ENCODE measurements at places on chromosomes 5 and 9.

GRCh38 chr5:172005708-172006320, 624 bp downstream of the FBXW11 start:
- H3K27ac ChIP-seq = peak overlapping the region; percentile 99
- H3K4me3 ChIP-seq = peak overlapping the region; percentile 99
- no peaks in the 10 kb centered on the region for H3K27me3 ChIP-seq
- H3K36me3 ChIP-seq = peaks cover 11% of the 10 kb centered on the region
- peak; percentile 17 for DNase-seq

DNA sequence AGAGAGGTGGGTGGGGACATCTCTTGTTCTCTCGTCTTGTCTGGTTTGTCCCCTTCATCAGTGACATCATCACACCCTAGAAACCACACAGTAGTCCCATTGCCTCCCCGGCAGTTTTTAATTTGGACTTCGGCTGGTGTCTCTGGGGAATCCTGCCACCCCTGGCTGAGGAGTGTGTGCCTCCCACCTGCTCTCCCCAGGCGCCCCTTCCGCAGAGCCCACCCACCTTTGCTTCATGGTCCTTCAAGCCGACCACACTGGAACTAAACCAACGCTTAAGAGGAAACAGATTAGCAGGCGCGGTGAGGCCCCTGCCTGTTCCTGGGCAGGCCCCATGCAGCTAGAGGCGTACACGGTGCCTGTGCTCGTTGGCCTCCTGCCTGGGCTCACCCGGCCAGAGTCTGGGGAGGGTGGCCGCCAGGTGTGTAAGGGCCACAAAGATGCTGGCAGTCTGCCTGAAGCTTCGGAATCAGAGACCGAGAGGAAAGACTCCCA, 107.6 kb upstream of the SPRY4 start:
- peak; percentile 29 for DNase-seq
- H3K4me1 ChIP-seq = peaks cover 28% of the 10 kb centered on the region
- peaks cover 2% of the 10 kb centered on the region for H3K36me3 ChIP-seq
- no peaks in the 10 kb centered on the region for H3K27me3 ChIP-seq

DNA sequence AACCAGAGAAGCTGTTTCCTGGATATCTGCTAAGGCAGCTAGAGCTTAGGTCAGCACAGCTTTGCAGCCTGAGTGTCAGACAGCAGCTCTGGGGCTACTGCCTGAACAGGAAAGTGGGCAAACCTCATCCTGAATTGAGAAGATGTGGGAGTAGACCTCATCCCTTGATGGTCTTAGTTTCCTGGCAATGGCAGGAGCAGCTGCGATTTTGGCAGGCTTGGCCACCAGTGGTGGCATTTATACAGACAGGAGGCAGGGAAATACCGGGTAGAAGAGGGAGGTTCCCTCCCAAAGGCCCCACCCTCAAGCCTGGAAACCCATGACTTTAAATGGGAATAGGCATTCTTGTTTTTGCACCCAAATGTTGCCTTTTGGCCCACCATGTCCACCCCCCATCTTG, 69.7 kb downstream of the LIX1 start:
- H3K4me1 ChIP-seq = no peaks in the 10 kb centered on the region
- no peak for DNase-seq
- no peak overlapping the region for H3K4me3 ChIP-seq
- no peak overlapping the region for H3K27ac ChIP-seq

- peak; percentile 68 for DNase-seq
- H3K27me3 ChIP-seq = no peaks in the 10 kb centered on the region
- peaks cover 7% of the 10 kb centered on the region for H3K4me1 ChIP-seq
- peaks cover 3% of the 10 kb centered on the region for H3K36me3 ChIP-seq
Measured at GRCh38 chr5:54905942-54906537, 79.4 kb downstream of the ESM1 start.

DNA sequence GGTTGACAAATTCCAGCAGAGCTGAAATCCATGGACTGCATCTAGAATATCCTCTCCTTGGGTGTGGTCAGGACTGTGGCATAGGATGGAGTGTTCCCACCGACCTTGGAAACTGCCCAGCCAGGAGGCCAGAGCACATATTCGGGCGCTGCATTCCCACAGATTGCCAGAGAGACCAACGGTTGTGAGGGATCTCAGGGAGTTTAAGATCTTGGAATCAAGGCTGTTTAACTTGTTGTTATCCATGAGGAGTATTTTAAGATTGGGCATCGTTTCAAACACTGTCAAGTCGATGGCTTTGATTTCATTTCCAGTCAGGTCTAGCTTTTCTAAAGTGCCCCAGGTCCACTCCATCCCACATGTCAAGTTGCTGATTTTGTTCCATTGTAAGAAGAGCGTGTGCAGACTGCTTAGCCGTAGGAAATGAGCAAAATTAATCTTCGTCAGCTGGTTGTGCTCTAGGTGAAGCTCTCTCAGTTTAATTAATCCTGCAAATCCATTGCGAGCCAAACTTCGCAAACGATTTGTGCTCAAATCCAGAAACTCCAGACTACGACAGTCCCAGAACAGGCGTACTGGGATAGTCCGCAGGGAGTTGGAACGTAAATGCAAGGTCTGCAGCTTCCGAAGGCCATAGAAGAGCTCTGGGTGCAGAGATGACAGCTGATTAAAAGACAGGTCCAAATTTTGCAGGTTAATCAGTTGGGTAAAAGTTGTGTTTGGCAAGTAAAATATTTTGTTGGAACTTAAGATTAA, 1.5 kb downstream of the LRRTM2 start:
- H3K27ac ChIP-seq = no peak overlapping the region
- no peaks in the 10 kb centered on the region for H3K27me3 ChIP-seq
- peaks cover 4% of the 10 kb centered on the region for H3K4me1 ChIP-seq
- H3K4me3 ChIP-seq = no peak overlapping the region
- no peak for DNase-seq

DNA sequence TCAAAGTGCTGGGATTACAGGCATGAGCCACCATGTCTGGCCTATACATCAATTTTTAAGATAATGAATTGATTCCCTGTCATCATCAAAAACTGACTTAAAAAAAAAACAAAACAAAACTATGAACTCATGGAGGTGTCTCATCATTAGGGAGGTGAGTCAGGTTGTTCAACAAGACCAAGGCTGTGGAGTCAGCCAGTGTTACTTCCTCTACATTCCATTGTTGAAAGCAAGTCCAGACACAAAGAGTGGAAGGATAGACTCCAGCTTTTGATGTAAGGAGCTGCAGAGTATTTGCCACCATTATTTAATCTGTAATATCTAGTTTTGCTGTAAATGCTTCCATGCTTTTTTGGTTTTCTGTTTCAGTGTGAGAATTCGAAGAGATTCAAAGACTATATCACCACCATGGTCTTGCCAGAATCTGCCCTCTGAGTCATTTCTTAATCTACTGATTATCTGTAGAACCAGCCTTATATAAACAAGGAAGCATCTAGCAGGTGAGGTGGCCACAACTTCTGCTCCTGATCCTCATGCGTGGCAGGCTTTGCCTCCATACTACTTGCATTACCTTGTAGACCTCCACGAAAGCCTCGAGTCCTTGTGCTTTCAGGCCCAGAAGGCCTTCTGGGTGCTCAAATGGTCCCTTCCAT, 156.1 kb downstream of the FGF1 start:
- H3K36me3 ChIP-seq = no peaks in the 10 kb centered on the region
- peaks cover 12% of the 10 kb centered on the region for H3K27me3 ChIP-seq
- no peak overlapping the region for H3K27ac ChIP-seq

DNA sequence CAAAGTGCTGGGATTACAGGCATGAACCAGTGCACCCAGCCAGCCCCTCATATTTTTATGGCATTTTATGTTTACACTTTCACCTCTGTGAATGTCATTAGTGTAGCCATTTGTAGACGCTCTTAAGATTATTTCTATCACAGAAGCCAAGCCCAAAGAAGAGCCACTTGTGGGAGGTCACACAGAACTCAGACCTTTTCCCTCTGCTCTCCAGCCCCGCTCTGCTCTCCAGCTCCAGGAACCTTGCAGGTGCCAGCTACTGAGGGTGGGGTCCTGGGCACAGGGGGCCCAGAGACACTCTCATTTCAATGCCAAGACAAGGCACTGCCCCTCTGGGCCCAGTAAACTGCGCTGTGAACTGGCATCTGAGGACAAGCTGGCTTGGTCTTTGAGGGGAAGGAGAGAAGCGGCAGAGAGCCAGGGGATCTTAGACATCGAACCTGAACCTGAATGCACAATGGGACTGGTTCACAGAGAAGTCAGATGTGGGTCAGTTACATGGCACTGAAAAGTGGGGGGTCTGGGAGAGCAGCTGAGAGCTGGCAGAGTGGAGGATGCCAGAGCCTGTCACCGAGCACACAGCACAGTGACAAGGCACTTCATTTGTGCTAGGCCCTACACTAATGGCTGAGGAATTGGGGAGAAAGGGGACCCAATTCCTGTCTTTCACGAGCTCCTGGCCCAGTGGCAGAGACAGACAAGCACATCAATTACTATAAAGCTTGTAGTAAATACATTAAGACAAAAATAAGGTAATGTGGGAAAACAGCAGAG, 16.7 kb downstream of the ANXA6 start:
- H3K4me1 ChIP-seq = peaks cover 84% of the 10 kb centered on the region
- H3K4me3 ChIP-seq = peak overlapping the region; percentile 84
- H3K27ac ChIP-seq = peak overlapping the region; percentile 90
- no peak for DNase-seq
- no peaks in the 10 kb centered on the region for H3K27me3 ChIP-seq

DNA sequence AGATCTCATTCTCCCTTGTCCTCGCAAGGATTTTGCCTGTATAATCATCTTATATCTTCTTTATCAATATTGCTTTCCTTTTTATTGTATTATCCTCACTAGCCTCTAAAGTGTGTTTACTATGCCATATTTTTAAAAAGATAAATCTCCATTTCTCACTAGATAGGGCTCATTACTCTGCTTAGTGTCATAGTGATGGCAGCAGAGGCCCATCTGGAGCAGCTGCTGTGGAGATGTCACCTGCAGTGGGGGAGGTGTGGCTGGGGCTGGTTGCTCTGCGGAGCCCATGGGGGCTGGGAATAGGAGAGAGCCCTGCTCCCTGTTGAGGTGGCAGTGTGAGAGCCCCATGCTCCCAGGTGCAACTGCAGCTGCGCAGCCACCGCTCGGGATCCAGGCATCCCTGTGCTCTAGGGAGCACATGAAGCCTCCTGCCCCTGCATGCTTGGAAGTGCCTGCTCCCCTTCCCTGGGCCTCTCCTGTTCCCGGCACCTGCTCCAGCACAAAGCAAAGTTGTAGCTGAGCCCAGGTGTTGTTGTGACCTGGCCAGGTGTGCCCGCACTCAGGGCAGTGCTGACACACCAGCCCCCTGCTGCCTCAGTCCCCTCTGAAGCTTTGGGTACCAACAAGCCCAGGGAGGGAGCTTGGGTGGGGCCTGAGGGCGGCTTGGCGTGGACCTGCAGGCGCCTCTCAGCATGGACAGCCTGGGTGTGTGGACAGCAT, 144.6 kb upstream of the MRPS30 start:
- DNase-seq = no peak
- H3K27me3 ChIP-seq = no peaks in the 10 kb centered on the region
- H3K4me1 ChIP-seq = no peaks in the 10 kb centered on the region
- no peaks in the 10 kb centered on the region for H3K36me3 ChIP-seq
- no peak overlapping the region for H3K4me3 ChIP-seq

- H3K36me3 ChIP-seq = peaks cover 3% of the 10 kb centered on the region
- no peak overlapping the region for H3K27ac ChIP-seq
- DNase-seq = no peak
Measured at GRCh38 chr9:95696701-95697100, 178.8 kb upstream of the ERCC6L2 start.

DNA sequence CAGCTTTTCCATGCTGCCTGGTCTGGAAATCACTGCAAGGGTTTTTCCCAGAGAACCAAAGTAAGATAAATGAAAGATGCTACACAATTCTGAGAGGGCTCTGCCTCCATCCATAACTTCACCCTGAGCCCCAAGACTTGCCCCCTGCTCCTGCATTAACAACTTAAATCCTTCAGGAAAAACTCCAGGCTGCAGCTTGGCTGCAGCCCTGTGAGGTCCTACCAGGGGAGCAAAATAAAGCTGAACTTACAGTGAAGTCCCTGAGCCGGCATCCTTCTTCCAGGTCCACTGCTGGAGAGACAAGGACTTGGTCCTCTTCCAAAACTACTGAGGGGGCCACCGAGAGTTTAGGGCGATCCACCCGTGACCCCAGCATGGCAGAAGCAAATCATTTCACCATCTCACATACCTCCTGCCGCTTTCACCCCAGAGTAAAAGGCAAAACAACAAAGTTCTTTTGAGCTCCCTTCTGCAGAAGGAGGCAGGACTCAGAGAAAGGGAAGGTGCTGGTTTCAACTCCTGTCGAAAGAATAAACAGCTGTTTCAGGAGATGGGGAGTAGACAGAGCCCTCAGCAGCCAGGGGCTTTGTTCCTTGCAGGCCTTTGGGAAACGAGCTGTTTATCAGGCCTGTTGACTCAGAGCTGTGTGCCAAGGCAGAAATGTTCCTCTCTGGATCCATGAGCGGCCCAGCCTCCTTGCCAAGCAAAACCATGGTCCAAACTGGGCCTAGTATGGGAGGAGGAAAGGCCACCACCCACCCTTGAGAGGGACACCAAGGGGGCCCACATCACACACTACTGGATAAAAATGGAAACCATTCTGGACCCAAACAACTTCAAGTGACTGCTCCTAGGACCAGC, 20.6 kb downstream of the GGTA1 start:
- no peak for DNase-seq
- H3K4me3 ChIP-seq = no peak overlapping the region
- no peaks in the 10 kb centered on the region for H3K4me1 ChIP-seq
- H3K36me3 ChIP-seq = no peaks in the 10 kb centered on the region
- peaks cover 18% of the 10 kb centered on the region for H3K27me3 ChIP-seq
- no peak overlapping the region for H3K27ac ChIP-seq

GRCh38 chr5:77163453-77163852, 47.0 kb upstream of the PDE8B start:
- H3K4me1 ChIP-seq = no peaks in the 10 kb centered on the region
- H3K36me3 ChIP-seq = no peaks in the 10 kb centered on the region
- no peak overlapping the region for H3K27ac ChIP-seq

DNA sequence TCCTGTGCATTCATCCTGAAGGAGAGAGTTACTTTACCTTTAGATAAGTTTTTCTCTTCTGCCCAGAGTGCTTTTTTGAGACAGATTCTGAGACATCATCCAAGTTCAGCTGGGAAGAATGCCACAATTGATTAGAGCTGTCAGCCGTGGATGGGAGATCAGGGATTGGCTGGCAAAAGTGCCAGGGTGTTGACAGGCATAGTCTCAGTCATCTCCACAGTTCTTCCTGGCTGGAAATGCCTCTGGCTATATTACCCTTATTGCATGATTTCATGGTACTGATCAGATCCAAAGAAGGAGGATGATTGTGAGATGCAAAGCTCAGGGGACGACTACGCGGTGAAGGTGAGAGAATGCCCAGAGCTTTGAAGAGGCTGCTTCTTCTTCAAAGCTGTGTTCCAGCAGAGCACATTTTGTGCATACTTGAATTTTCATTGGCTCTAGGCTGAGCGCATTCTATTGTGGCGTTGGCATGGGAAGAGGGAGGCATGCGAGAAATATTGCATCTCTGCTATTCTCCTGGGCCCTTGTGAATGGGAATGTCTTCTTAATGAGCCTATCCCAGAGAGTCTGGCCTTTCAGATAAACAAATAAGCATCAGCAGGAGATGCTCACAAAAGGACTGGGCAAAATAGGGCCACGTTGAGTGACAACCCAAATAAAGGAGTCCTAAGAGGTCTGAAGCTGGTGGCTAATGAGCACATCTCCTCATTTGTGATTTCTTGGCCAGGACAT, 82.1 kb downstream of the GRIA1 start:
- no peak overlapping the region for H3K27ac ChIP-seq
- H3K27me3 ChIP-seq = no peaks in the 10 kb centered on the region

GRCh38 chr9:14327036-14327435, 13.1 kb upstream of the NFIB start:
- H3K36me3 ChIP-seq = peaks cover 7% of the 10 kb centered on the region
- no peak overlapping the region for H3K27ac ChIP-seq

GRCh38 chr5:172533058-172533398, 78.7 kb upstream of the SH3PXD2B start:
- H3K27me3 ChIP-seq = peaks cover 22% of the 10 kb centered on the region
- DNase-seq = no peak
- H3K36me3 ChIP-seq = no peaks in the 10 kb centered on the region
- peaks cover 8% of the 10 kb centered on the region for H3K4me1 ChIP-seq
- no peak overlapping the region for H3K4me3 ChIP-seq

Data from effector memory CD8-positive, alpha-beta T cell (primary cell).